ENCODE measurements at places on chromosomes 1 and 21.

DNA sequence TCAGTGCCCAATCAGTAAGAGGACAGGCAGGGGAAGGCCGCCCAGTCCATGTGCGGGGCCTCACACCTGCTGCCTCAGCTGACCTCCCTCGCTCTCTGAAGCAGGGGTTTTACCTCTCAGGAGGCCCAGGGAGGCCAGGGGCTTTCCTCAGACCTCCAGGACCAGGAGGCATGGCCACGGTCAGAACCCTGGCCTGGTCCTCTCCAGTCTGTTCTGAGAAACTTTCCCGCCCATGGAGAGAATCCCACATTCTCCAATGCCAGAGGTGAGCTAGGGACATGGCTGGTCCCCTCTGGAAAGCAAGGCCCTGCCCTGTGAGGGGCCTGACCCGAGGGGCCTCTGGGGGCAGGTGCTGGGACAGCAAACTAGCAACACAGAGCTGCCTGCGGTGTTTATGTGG, 68.2 kb downstream of the DMRTB1 start:
- DNase-seq = no peak

DNA sequence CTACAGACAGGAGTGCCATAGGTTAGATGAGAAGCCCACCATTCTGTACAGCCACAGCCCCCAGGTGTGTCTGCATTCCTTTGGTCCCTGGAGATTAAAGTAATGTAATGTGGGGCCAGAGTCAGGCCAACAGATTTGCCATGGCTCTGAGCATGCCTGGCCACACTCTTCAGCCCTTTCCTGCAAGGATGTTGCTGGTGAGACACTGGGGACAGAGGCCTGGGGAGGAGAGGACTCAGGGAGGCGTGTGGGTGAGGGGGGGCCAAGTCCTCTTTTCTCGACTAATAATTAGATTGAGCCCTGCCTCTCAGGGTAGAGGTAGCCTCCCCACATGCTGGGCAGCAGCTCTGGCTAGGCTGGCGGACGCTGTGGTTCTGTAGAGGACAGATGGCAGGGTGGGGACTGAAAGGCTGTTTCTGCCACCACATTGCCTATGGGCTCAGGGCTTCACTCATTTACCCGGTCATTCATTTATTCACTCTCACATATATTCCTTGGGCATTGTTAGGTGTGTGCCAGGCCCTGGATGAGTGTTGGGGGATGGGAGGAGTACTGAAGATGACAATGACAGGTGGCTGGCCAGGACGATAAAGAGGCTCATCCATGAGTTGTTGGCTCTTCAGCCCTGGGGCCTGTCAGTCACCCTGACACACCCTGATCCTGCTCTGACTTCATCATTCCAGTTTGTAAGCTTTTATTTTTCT, 7.1 kb upstream of the PRCC start:
- DNase-seq = no peak

DNA sequence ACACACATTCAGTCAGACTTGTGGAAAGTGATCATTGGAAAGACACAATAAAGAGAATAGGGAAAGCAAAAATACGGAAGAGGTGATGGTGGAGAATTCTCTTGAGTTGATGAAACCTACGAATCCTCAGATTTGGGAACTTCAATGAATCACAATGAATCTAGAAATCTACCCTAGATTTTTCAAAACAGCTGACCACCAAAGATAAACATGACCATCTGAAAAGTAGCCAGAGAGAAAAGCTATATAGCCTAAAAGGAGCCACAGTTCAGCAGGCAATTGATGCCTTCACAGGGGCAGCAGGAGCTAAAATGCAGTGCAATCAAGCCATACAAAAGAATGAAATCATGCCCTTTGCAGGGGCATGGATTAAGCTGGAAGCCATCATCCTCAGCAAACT, 170.6 kb upstream of the RUNX1 start:
- DNase-seq = no peak

- DNase-seq = no peak
These were observed 23.5 kb downstream of the COP1 start for GRCh38 chr1:176183618-176184017.

GRCh38 chr1:17886386-17886785, 131.3 kb downstream of the ACTL8 start:
- DNase-seq = no peak
